Lung (tissue), 17 donors: ENCODE measurements at places on chromosomes 4 and X. TPM values are rescaled to one million over a fixed set of nuclear protein-coding genes. Genes with fewer than 3 reads are reported as not detected.

DNA sequence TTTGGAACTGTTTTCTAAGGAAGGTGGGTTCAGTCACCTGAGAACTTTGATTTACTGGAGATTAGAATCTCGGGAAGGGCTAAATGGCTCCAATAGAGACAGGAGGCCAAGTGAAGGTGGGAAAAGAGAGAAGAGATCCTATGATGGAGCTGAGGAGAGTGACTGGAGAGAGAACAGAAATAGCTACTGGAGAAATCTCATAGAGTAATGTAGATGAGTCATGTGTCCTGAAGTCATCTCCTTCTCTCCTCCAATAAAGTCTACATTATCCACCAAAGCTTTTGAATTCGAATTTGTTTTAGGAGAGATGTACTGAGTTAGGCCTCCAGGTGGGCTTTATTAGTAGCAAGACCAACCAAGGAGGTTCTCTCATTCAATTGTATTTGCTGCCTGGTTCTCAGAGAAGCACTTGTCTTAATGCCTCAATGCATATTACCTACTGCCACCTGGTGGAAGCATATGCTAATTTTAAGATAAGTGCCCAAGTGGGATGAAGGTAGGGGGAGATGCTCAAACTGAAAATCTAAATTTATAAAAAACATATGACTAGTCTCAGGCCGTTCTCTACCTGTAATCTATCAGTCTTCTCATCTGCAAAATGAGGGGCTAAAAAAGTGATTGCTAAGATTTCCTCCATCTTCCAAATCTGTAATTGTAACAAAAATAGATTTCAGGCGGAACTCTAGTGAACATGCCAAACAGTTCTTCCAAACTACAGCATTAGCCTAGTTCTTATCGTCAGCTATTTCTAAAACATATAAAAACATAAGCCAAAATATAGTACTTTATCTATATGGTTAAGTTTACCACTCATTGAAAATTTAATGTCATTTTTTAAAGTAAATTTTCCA lies 24.4 kb downstream of the TXK start:
- H3K27ac ChIP-seq: no peak overlapping the region
- no peaks in the 10 kb centered on the region for H3K36me3 ChIP-seq
- DNase-seq: peak; percentile 64
- no peak overlapping the region for H3K4me3 ChIP-seq

DNA sequence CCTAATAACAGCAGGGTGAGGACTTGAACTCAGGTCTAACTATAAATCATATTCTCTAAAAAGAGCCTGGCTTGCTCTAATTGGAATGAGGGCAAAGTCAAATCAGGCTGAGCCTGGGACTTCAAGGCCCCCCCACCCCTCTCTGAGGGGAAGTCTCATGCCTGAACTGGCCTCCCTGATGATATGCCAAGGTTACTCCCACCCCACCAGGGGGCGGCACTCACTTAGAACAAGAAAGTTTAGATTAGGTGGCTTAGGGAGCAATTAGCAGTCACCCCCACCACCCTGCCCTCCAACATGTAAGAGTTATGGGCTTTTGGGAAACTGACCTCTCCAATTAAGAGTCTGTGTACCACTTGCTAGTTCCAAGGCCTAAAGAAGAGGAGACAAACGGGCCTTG lies 2.7 kb downstream of the FOXO4 start:
- no peak overlapping the region for H3K4me3 ChIP-seq
- no peaks in the 10 kb centered on the region for H3K4me1 ChIP-seq
- peak; percentile 25 for DNase-seq
- H3K27ac ChIP-seq: no peak overlapping the region

EMCN gene
- total RNA-seq: 90.8 TPM

RHOXF2B gene
- total RNA-seq: 0.12 TPM

DNA sequence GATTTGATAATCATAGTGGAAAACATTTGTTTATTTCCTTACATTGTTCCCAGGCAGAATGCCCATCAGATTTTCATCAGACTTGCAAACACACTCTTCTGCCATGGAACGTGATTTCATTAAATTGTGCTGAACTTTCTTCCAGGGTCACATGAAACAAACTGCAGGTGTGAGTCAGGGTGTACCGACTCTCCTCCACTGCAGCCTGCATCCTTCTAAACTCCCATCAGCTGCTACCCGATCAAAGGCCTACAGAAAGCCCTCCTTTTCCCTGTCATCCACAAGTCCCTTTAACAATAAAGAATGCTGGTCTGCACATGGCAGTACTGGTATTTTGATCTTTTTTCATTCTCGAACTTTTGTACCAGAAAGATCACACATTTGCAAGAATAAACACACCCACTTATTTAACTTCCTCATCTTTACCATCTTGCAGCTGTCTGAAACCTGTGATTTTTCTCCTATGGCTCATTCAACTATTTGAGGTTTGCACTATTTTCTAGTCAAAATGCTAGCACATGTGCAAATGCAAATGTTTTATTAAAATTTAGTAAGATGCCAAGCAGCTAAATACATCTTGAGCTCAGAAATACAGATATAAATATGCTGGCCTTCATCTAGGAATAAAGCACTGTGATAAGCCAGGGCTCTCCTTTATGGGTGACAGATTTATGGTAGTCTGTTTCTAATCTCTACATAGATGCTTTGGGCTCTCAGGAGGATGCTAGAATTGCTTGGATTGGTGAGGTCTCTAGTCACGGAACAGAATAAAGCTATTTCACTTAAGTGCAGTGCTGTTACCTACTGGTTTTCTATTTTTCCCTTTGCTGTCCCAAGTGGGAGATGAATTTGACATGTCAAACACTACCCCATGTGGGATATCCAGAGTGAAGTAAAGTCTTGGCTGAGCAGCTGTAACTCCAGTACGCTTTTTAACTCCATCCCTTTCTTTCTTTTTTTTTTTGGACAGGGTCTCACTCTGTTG lies 25.8 kb upstream of the ARHGAP24 start:
- H3K27me3 ChIP-seq: no peaks in the 10 kb centered on the region
- H3K4me3 ChIP-seq: no peak overlapping the region
- H3K36me3 ChIP-seq: no peaks in the 10 kb centered on the region
- no peaks in the 10 kb centered on the region for H3K4me1 ChIP-seq

KLHL13 gene
- total RNA-seq: 3.6 TPM

SORCS2 gene
- 7.7 TPM for total RNA-seq

C4orf36 gene
- 2.0 TPM for total RNA-seq

- H3K27ac ChIP-seq: no peak overlapping the region
- no peaks in the 10 kb centered on the region for H3K4me1 ChIP-seq
- no peaks in the 10 kb centered on the region for H3K36me3 ChIP-seq
- no peaks in the 10 kb centered on the region for H3K27me3 ChIP-seq
- no peak for DNase-seq
These were observed 472.3 kb downstream of the PDHA2 start for GRCh38 chr4:96312046-96312685.

DNA sequence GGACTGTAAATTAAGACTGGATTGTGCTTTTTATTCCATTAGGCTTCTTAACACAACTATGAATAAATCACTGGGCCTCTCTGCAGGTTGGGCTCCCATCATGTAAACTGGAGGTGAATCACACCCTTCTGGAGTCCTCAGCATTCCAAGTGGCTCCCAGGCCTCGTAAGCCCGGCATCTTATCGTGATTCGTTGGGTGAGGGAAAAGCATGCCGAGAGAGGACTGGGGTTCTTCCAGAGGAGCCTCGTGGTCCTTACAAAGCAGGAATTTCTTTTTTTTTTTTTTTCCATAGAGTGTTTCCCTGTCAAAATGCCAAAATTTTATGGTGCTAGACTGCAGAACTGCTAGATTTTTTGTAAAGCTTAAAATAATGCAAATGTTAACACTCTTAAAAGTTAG lies 20.0 kb downstream of the CLDN22 start:
- peaks cover 8% of the 10 kb centered on the region for H3K36me3 ChIP-seq
- no peak overlapping the region for H3K27ac ChIP-seq
- DNase-seq: peak; percentile 75
- no peaks in the 10 kb centered on the region for H3K4me1 ChIP-seq
- no peaks in the 10 kb centered on the region for H3K27me3 ChIP-seq
